ENCODE measurements at places on chromosomes 12 and 14.

- DNase-seq: no peak
These were observed 266.3 kb upstream of the PRKD1 start for GRCh38 chr14:30193845-30194501.

DNA sequence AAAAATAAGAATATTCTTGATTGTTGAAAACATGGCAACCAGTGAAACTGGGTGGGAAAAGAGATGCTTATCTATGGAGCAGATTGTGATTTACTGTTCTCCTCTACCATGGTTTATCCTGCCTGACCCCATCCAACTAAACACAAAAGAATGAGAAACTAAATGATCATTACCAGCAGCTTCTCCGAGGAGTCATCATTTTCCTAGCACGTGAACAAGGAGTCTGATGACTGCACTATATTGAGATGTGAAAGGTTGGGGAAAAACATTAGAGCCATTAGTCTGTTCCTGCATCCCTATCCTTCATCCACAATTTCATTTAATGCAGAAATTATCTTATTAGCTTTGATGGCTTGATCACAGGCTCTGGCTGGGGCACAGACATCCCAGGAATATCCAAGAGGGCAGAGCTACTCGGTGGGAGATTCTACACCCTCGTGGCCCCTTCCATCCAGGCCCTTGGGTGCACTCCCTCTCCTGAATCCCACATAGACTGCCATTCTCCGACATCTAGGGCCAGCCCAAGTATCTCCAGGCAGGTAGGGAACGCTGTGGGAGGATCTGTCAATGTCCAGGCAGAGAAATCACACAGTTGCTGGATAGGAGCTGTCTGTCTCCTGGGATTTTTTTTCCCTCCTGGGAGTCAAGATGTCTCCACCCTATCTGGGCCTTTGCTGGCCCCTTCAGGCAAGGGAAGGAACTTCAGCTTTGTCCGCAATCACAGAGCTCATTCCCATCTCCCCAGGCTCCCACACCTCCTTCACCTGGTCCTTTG is 43.3 kb upstream of the DHRS4 start:
- DNase-seq: no peak

GRCh38 chr14:63267171-63267570 is 51.6 kb downstream of the GPHB5 start:
- DNase-seq: no peak

DNA sequence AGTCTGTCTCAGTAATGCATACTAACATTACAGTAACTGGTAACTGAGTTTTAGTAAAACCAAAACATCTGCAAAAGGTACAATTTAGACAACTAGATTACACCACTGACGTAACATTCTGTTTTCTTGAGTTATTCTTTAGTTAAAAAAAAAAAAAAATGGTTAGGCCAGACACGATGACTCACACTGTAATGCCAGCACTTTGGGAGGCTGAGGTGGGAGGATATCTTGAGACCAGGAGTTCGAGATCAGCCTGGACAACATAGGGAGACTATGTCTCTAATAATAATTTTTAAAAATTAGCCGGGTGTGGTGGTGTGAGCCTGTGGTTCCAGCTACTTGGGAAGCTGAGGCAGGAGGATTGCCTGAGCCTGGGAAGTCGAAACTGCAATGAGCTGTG is 34.1 kb downstream of the AP5M1 start:
- no peak for DNase-seq

DNA sequence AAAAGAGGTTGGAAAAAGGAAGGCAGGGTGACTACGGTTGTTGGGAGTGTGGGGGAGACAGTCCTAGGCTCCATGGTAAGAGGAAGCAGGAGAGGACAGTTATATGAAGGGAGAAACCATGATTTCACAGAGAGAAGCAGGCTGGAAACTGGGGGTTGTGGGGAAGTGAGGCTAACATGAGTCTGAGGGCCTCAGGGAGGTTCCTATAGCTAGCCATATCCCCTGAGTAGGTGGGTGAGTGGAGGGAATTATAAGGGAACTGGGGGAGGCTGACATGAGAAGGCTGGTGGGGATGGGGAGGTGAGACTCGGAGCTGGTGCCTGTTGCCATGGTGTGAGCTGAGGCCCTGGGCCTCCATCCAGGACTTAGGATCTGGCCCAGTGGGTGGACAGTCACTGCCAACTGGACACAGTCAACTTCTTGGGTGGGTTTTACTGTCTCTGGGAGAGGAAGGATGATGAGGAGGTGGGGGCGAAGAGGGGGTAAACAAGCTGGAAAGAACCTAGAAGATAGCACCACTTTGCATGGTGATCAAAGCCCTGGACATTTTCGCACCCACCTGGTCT is 1.4 kb downstream of the RNASE13 start:
- DNase-seq: no peak

- no peak for DNase-seq
These were observed 88.5 kb downstream of the GXYLT1 start for GRCh38 chr12:42056130-42056529.

GRCh38 chr12:132323171-132324010 is 6.0 kb downstream of the GALNT9 start:
- no peak for DNase-seq

DNA sequence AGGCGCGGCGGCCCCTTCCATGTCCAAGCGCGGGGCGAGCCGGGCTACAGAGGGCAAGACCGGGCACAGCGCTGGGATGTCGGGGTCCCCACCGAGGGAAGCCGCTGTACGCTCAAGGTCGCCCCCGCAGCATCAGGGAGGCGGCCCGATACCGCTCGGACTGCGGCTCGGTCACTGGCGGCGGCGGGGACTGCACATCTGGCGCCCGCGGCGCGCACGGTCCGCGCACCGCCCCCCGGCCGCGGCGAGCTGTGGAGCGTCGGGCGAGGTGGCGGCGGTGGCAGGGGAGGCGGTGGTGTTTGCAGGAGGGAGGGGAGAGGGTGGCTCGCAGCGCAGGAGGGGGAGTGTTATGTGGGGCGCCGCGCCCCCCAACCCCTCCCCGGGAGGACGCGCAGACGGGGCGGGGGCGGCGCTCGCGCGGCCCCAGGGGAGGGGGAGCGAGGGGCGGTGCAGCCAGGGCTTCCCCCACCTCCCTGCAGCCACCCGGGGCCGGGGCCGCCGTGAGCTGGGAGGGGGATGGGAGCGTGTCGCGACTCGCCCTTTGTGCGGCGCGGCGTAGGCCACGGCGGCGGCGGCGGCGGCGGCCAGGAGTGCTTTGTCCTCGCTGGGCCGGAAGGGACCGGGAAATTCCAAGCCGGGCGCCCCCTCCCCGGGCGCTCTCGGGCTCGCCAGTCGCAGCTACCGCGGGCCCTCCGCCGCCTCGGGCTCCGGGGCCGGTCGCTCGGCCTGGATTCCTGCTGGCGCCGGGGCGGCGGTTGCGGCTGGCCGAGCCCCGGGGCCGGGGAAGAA is at the start of gene NUAK1:
Gene NUAK1, minus strand, starts transcription at position 322 of the 789 bp plus-strand sequence. Its CDS starts 301 bp downstream, at position 21.
- DNase-seq: peak; percentile 90

DNA sequence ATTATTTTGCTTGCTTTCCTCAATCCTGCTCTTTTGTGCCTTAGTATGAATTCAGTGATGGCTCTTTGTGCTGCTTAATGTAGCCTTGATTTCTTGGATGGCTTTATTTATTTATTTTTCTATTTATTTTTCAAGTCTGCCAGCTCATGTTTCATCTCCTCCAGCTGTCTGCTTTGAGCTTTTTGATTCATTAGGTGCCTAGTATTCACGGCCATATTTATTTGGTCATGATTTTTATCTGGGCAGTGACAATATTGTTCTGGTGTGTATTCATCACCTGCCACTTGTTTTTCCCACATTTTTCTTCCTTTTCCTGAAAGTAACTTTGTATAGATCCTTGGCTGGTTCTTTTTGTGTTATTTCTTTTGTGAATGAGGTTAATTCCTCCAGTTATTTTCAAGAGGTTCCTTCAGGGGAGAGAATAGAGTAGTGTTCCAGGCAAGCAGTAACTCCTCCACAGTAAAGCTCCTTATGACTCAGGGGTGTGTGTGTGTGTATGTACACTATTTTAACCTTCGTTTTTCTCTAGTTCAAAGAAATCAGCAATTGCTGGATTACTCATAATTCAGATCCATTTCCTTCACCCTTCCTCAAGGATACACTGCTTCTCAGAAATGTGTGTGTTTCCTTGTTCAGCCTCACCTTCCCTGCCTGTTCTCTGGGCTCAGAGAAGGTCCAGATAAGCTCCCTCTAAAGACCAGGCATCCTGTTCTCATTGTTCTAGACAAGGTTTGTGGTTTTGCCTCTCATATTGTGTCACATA is 51.6 kb upstream of the PMCH start:
- no peak for DNase-seq

Measured in cardiac septum (tissue), 1 donor.